Caudate nucleus (tissue), 63 donors: ENCODE measurements at places on chromosomes 3 and 15.

DNA sequence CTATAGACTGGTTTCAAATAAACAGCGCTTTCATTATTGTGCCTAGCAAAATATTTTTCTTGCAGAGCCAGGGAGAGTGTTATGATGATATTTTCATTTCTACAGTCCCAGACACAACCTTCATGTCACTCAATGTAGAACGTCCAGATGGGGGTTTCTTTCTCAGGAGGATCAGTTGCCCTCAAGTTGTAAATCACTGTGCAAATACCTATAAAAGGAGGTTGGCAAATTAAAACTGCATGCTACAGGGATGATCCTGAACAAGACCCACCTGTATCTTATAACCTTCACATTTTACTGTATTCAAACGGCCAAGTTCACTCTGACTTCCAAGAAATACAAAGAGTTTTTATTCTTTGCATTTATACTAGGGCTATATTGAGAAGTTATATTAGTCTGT lies 486.0 kb downstream of the EDEM1 start:
- no peak for DNase-seq

- DNase-seq = no peak
Observed at GRCh38 chr15:47726399-47726823, 9.1 kb downstream of the SEMA6D start.

DNA sequence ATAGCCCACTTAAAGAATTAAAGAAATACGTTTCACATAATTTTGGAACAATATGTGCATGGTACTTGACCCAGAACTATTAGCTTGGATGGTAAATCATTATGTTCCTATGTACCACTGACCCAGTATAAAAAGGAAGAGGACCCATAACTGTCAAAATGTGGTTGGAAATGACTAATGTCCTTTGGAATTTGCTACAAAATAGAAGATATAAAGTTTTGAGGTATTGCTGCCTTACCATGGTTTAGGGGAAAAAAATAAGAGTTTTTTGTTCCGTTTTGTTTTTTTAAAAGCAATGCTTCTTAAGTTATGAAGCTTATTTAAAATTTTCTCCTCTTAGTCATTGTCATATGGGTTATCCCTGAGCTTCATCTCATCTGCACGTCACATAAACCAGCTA lies 15.8 kb upstream of the TFDP2 start:
- no peak for DNase-seq

- DNase-seq = no peak
Observed at GRCh38 chr3:59192473-59192872, 142.6 kb upstream of the CFAP20DC start.

- no peak for DNase-seq
Observed at GRCh38 chr3:15284121-15284889, 48.1 kb downstream of the SH3BP5 start.

DNA sequence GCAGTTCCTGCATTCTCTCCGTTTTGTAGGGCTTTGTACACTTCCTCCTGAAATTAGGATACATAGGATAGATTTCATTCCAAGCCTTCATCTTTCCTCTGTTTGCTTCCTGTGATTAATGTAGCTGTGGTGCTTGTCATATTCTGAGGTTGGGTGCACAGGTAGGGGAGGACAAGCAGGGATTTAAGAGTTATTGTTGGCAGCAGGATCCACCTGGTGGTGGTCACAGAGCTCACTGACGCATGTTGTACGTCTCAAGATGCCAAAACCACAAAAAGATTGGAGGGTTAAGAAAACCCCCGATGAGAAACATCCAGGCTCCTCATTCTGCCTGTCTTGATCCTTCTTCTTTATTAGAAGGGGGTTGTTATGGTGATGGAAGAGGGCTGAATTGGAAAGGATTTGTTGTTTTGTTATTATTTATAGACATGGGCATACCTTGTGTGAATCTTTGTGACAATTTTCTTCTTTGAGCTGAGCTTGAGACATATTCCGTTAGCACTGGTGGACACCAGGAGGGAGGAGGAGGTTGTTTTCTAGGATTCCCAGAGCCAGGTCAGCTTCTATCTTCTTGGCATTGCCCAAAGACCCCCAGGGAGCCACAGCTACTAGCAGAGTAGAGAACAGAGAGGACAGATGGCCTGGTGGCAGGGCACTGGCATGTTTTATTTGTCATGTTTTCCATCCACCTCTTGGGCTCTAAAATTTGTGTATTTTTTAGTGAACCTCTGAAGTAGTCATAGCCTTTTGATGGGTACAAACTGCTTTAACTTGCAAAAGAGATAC lies 57.7 kb upstream of the LARS2 start:
- no peak for DNase-seq

DNA sequence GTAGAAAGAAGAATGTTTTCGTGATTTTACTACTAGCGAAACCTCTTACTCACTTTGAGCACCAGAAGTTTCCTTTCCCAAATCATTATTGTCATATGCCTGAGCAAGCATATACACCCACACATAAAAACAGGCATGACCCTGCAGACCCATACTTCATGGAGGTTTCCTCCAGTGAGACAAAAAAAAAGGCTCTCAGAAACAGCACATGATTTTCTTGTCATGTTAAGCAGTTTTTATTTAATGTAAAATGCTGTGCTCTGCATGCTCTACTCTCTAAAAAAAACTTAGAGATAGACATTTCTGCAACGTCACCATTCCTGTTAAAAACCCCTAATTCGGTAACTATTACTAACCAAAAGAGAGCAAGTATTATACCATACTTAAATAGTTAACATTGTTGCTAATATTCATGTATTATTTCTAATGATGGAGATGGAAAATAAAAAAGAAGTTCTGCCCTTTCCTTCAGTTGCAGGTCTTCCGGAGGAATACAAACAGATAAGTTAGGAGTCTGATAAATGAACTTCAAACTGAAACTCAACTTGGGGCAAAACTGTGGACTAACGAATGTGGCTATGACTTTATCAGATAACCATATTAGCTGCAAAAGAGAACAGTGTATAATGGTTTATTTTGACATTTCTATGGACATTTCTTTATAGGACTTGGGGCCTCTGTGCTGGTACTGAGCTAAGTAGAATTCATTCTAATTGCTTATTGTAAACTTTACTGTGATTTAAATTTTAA lies 15.9 kb downstream of the CD200R1 start:
- no peak for DNase-seq

GRCh38 chr15:83364501-83364900 lies 80.0 kb upstream of the BNC1 start:
- no peak for DNase-seq

- DNase-seq = no peak
Observed at GRCh38 chr3:196340466-196340865, 2.3 kb upstream of the TM4SF19 start.

GRCh38 chr3:53566461-53567145 lies 72.2 kb downstream of the CACNA1D start:
- DNase-seq = no peak

DNA sequence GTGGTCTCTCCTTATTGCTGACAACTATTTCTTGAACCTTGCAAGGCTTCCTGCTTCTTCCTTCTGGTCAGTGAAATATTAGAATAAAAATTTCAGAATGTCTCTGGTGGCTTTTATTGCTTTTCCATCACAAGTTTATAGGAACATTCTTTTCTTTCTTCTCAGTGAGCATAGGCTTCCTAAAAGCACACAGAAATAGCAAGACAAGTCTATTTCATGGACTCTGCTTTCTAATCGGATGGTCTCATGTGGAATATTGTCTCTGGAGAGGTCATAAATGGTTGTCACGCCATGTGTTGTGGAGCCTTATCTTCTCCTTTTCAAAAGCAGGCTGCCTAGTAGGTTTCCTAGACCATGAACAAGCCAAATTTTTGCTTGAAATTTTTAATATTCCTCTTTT lies 9.8 kb upstream of the PSMD6 start:
- DNase-seq = no peak

GRCh38 chr3:42980909-42981308 lies 1.8 kb downstream of the GASK1A start:
- no peak for DNase-seq

GRCh38 chr3:121985846-121986245 lies 36.2 kb downstream of the ILDR1 start:
- DNase-seq = no peak

DNA sequence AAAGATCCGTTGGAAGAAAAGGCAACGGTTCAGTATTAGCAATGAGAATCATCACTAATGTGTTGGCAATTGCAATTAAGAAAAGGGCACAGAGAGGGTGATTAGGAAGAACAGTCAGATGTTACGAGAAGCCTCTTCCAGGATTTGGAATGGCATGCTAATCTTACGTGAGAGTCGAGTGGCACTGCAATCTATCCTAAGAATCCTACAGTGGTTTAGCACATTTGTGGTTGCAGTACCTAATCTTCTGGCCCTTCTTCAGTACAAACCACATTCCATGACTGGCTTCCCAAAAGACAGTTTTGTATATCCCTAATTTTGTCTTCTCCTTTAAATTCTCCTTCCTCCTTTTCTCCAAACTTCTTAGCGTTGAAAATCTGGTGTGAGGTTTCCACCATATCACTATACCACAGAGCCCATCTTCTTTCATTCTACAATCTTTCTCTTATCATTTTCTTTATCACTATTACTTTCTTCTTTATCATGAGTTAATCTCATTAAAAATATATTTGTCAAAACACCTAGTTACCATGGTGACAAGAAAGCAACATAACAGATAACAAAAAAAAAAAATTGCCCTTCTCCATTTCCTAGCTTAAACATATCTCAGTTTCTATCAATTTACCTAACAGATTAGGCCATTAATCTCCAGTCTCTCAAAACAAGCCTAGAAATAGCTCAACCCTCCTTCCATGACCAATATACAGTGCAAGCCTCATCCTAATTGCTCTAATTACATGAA lies 60.1 kb downstream of the IGSF11 start:
- no peak for DNase-seq

GRCh38 chr3:8307545-8308110 lies 194.0 kb upstream of the LMCD1 start:
- no peak for DNase-seq

DNA sequence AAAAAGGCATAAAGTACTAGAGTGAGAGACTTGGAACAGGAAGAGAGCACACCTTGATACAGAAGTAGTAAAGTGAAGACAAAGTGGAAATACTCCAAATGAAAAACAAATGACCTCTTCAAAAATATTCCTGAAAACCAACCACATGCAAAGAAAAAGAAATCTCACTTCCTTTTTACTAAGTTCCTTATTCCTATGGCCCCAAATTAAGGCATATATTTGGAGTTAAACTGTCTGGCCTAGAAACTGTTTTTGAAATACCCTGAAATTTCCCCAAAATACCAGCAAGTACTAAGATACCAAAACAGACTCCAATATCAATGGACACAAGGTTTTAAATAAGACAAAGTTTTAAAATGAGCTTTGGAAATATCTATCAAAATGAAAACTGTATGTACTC lies 58.2 kb downstream of the ZNF148 start:
- no peak for DNase-seq

DNA sequence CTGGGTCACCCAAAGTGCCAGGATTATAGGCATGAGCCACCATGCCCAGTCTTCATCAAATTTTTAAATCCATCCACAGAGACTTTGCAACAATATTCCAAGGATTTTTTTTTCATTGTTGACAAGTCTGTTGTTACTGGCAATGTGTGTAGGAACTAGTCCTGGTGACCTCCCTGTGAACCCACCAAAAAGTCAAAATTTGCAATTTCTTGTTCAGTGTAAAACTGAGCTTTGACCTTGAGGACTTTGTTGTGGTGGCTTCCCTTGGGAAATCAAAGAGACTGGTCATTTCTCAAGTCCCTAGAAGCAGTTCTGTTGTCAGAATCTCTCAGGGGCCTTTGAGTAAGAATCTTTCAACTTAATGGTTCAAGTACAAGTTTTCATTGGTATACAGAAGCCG lies 36.9 kb upstream of the COL8A1 start:
- no peak for DNase-seq

- DNase-seq = no peak
Observed at GRCh38 chr3:160956785-160957184, 148.4 kb downstream of the B3GALNT1 start.

- DNase-seq = no peak
Observed at GRCh38 chr3:73207946-73208440, 146.5 kb downstream of the EBLN2 start.

- no peak for DNase-seq
Observed at GRCh38 chr15:81002009-81002330, 1.2 kb downstream of the TLNRD1 start.

- DNase-seq = no peak
Observed at GRCh38 chr3:120498556-120499346, 48.0 kb upstream of the FSTL1 start.

DNA sequence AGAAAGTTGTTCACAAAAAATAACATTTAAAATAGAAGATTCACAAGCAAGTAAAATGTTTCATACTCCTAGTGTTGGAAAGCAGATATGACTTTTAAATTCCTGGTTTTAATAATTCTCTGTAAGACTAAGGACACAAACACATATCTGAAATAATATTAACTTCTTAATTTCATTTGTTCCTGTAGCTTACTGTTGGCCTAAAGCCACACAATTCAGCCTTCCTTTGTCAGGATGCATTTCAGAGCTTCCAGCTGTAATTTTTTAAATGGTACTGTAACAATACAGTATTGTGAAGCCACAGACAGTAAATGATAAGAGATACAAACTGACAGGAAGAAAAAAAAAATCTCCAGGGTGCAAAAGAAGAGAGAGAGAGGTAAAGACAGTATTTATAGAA lies 84.2 kb downstream of the TMCC1 start:
- DNase-seq = no peak

DNA sequence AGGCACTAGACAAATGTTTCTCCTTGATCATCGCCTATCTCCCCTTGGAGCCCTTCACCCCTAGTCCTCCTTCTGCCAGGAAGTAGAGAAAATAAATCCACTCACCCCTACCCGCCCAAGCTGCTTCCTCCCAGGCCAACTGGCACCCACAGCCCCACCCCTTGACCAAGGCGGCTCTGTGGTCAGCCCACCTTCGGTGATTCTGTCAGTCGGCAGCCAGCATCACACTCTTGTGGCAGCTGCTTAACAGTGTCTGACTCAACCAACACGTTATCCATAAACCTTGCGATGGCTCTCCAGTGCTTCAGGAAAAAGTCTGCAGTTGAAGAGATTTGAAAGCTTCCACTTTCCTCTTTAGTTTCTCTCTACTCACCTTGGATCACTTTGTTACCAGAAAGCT lies 7.6 kb downstream of the SHF start:
- DNase-seq = no peak

- no peak for DNase-seq
Observed at GRCh38 chr3:72615776-72616175, 232.5 kb downstream of the SHQ1 start.

DNA sequence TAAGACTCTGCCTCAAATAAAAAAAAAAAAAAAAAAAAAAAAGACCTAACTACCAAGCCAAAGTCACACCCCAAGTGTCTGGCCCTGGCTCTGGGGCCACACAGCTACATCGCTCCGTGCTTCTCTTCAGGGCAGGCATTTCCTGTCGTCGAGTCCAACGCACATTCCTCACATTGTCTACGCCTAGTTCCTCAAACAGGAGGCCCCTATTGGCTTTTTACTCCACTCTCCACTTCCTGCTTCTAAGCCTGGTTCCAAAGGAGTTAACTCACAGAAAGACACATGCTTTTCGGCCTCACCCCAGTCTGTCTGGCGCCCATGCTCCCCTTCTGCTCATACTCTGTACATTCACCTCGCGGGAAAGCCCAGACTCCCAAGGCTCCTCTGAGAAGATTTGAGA lies 28.8 kb downstream of the KNG1 start:
- DNase-seq = no peak
